ENCODE measurements at places on chromosomes 13 and 19.

DNA sequence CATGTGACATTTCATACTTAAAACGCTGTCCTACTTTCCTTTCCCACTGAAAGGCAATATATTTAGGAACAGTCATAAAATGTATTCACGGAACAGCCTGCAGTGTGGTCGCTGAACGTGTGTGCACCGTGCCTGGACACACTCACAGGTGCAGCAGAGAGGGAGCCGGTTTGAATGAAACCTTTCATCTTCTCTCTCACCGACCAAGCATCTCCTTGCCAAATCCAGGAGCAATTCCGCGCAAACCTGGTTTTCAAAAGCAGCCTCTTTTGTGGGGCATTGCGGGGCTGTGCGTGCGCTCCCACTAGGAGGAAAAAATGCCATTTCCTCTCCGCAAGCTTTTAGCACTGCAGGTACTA is 1.0 kb downstream of the DCLK1 start:
- DNase-seq = no peak

- DNase-seq = no peak
Observed at GRCh38 chr13:22993148-22993547, 187.6 kb upstream of the SGCG start.

DNA sequence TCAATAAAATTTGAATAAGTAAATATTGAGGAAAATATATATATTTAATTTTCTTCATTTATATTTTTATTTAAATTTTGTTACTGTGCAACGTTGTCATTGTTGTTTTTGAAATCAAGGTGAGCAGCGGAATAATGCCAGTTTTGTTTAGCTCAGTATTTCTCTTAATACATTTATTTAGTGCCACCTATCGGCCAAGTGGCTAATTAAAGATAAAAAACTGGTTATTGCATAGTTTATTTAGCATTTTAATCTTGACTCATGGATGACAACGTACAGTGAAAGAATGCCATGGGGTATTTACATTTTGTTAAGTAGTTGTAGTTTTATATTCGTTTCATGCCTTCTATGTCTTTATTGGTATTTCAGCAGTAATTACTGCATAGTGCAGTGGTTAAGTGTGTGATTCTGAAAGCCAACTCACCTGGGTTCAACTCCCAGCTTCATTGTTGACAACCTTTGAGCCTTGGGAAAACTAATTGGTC is 265.9 kb downstream of the MYO16 start:
- peak; percentile 28 for DNase-seq

GRCh38 chr13:44294876-44295275 is 78.7 kb upstream of the SERP2 start:
- no peak for DNase-seq

- no peak for DNase-seq
Observed at GRCh38 chr19:42313096-42313839, at the start of gene TMEM145. Gene TMEM145, plus strand, starts transcription at chr19:42313309. Its CDS starts 68 bp downstream, at chr19:42313377.

GRCh38 chr13:46622630-46623256 is 69.8 kb downstream of the LRCH1 start:
- DNase-seq = no peak

- no peak for DNase-seq
Observed at GRCh38 chr13:22926748-22927400, 253.9 kb upstream of the SGCG start.

- DNase-seq = no peak
Observed at GRCh38 chr13:65966991-65967451, 1263.1 kb downstream of the PCDH9 start.

GRCh38 chr13:102466610-102467190 is 64.9 kb upstream of the FGF14 start:
- no peak for DNase-seq

- DNase-seq = no peak
Observed at GRCh38 chr19:11291991-11292390, 4.0 kb upstream of the TSPAN16 start.
